Right ventricle myocardium superior (tissue), 1 donor: ENCODE measurements at places on chromosomes 5 and 9. TPM values are rescaled to one million over a fixed set of nuclear protein-coding genes. Genes with fewer than 3 reads are reported as not detected.

Gene ECPAS
- total RNA-seq, result 120 TPM

Gene FBP2
- 0.27 TPM for total RNA-seq

Gene GMCL2
- not detected for total RNA-seq

Gene ANXA6
- 202 TPM for total RNA-seq

Gene PFDN1
- total RNA-seq, result 68.7 TPM

Gene TCOF1
- 17.3 TPM for total RNA-seq

Gene BNC2
- 3.9 TPM for total RNA-seq

Gene UNC13B
- total RNA-seq, result 20.9 TPM

Gene CSF2
- not detected for total RNA-seq

Gene GARIN3
- not detected for total RNA-seq

Gene COL23A1
- total RNA-seq, result 18.8 TPM

Gene NTNG2
- total RNA-seq, result 1.8 TPM

Gene DOCK8
- total RNA-seq, result 3.4 TPM

Gene LCN2
- not detected for total RNA-seq

Gene PCDHB10
- total RNA-seq, result 0.81 TPM

Gene PDGFRB
- 47.0 TPM for total RNA-seq

Gene TNFSF15
- total RNA-seq, result not detected

Gene SLC34A1
- total RNA-seq, result not detected

Gene SGCD
- total RNA-seq, result 81.5 TPM

Gene APC
- total RNA-seq, result 33.1 TPM

Gene TESK1
- total RNA-seq, result 25.0 TPM

Gene CDKN2A
- 0.67 TPM for total RNA-seq

Gene CPLANE1
- total RNA-seq, result 7.8 TPM

Gene PSIP1
- total RNA-seq, result 21.1 TPM

Gene FOXD4L4
- not detected for total RNA-seq

Gene SNCAIP
- 1.2 TPM for total RNA-seq

Gene CDH6
- 3.1 TPM for total RNA-seq

Gene FRRS1L
- total RNA-seq, result 1.2 TPM

Gene CCNH
- 16.6 TPM for total RNA-seq

Gene IFNA21
- total RNA-seq, result not detected

Gene SLC36A2
- 1.2 TPM for total RNA-seq
